Hematopoietic multipotent progenitor cell treated with erythropoietin and hydrocortisone succinate and interleukin-3 and kit ligand, for 6 days (in vitro differentiated cells): ENCODE measurements at places on chromosomes 2 and 18.

GRCh38 chr2:178912416-178913048, 105.3 kb upstream of the TTN start:
- DNase-seq, result peak; percentile 13

GRCh38 chr2:14554849-14555545, 77.5 kb upstream of the LRATD1 start:
- DNase-seq, result no peak

DNA sequence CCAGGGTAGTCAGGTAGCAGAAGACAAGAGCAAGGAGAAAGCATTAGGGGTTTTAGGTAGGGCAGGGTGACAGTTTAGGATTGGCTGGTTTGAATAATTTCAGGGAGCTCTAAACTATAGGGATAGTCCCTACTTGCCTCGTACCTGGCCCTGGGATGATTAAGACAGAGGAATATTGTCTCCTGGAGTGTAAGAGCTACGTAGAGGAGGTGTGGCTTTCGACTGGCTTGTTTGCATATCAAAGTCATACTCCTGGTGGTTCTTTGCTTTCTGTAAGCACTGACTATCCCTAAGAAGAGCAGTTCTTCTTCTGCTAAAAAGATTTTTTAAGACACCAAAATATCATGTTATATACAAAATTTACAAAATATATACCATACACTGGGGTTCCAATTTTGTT, 1867.4 kb downstream of the SUCLG1 start:
- no peak for DNase-seq

GRCh38 chr2:101419096-101419663, 31.9 kb upstream of the CREG2 start:
- DNase-seq, result peak; percentile 91
